ENCODE measurements at places on chromosomes 1 and 21.

DNA sequence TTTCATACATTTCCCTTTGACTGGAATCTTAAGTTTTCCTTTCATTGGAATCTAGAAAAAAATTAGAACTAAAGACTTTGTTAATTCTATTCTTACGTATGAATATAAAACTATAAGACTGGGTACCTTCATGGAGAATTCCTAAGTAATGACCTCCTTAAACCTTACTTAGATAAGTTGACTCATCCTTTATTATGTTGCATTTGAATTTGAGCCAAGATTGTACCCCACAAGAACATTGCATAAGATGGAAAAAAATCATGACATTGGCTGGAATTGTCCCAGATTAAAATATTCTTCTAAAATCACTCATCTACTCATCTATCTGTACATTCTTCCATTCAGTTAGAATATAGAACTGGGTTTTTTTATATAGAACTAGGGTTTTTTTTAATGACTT is 137.4 kb downstream of the C1orf21 start:
- no peak for DNase-seq

GRCh38 chr1:110242062-110242461 is 31.9 kb downstream of the KCNC4 start:
- no peak for DNase-seq

DNA sequence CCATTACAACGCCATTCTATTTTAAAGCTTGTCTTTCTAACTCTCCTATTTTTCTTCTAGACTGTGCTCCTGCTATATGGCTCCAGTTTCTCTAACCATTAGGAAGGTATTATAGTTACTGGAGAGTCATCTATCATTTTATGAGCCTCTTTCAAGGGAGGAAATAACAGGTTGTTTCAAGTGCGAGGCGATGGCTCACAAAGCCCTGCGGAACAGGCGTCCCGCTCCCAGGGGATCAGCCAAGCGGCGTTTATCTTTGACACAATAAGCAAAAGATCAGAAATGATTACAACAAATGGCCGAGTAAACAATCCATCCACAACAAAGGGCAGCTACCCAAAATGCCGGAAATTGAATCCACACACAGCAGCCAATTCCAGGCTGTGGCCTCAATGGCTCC is 249.5 kb upstream of the POU3F1 start:
- DNase-seq, result no peak

- no peak for DNase-seq
These were observed 80.3 kb downstream of the NME7 start for GRCh38 chr1:169287280-169287679.

GRCh38 chr1:95095833-95096217 is 21.3 kb upstream of the TLCD4 start:
- no peak for DNase-seq

DNA sequence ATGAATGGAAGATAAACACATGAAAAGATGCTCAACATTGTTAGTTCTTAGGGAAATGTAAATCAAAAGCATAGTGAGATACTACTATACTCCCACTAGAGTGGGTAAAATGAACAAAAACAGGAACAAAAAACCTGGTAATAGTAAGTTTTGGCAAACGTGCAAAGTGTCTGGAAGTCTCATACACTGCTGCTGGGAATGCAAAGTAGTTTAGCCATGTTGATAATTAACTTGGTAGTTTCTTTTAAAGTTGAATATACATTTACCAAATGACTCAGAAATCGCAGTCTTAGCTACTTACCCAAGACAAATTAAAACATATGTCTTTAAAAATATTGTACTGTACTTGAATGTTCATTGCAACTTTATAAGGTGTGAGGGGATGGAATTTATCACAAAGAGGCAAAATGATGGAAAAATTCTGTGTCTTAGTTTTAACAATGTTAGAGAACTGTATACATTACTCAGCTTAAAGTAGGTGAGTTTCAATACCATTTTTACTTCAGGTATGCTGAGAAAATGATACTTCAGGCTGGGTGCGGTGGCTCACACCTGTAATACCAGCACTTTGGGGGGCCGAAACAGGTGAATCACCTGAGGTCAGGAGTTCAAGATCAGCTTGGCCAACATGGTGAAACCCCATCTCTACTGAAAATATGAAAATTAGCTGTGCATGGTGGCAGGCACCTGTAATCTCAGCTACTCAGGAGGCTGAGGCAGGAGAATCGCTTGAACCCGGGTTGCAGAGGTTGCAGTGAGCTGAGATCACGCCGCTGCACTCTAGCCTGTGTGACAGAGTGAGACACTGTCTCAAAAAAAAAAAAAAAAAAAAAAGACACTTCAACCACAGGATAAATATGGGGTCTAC is 102.3 kb downstream of the PDE4B start:
- no peak for DNase-seq

GRCh38 chr1:23169727-23170335 is 1.2 kb upstream of the LUZP1 start:
- peak; percentile 57 for DNase-seq

DNA sequence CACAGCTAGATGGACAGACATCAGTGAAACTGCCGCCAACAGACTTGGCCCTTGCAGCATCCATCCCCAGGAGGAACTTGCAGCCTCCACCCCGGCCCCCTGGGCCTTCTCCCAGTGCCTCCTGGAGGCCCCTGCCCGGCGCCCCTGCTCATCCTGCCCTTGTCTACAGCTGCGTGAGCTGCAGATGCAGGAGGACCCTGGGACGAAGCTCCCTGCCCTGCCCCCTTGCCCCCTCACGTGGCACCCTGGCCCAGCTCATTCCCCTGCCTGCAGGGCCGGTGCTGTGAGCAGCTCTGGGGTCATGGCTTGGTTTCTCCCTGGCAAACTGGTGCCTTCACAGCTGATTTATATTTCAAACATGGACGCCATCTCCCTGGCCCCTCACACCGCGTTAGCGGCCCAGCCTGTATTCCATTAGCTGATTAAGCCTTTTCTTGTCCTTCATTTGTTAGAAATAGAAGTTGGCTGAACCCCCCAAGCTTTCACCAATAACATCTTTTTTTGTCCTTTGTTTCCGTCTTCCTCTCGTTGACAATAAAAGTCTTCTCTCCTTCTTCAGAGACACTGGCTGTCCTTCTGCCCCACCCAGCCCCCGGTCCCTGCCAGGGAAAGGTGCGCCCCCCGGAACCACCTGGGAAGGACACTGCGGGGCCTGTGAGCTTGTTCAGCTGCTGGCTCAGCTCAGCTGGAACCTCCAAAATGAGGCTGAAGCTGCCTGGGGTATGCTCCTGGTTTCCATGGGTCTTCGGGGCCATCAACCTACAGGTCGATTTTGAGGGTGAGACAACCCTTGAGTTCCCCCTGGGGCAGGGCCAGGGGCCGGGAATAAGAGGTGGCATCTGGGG is 34.0 kb upstream of the SLC19A1 start:
- no peak for DNase-seq

DNA sequence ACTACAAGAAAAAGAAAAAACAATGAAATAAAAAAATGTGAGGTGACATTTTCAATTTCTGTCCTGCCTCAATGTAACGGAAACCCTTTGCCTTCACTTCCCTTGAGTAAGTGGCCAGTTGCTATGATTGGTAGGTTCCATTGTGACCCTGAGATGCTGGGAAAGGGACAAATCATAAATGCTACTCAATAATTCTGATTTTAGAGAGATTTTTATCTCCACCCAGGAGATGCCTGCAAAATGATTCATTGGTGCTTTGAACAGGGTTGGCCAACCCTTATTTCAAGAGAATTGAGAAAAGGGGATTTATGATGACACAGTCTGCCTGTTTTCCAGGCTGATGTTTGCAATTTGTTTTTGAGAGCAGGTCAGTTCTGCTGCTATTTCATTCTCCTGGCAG is 22.5 kb downstream of the XCL1 start:
- no peak for DNase-seq

DNA sequence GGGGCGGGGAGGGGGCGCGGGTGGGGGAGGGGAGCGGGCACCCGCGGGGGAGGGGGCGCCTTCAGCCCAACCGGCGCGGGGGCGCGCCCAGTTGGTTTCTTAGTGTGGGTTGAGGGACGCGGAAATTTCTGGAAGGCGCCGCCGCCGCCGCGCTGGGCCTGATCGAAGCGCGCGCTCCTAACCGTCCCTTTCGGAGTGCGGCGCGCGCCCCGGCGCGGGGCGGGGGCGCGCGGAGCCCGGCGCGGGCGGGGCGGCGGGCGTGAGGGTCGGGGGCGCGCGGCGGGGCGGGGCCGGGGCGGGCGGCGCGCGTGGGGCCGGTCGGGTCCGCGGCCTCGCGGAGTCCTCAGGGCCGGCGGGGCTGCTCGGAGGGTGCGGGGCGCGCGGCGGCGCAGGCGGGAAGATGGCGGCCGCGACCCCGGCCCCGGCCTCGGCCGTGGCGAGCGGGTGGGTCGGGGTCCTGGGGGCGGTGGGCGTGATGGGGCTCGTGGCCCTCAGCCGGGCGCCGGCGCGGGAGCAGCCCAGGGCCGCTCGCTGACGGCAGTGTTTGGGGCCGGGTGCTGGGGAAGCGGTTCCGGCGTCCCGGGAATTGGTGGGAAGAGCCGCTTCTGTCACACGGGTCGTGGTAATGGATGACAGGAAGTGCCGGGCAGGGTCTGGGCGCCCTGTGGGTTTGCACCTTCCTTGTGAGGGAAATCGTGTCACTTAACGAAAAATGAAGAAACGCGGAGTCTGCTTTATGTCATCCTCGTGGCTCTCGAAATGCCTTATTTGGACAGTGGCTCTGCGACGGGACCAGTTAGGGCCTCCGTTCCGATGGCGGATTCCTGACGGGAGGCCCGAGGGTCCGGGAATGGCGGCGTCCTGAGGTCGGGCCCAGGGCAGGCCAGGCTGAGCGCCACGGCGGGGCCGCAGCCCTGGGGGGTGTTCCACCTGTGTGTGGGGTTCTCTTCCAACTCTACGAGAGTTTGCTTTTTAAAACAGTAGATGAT is 764 bp downstream of the PKNOX1 start:
- DNase-seq, result peak; percentile 52

DNA sequence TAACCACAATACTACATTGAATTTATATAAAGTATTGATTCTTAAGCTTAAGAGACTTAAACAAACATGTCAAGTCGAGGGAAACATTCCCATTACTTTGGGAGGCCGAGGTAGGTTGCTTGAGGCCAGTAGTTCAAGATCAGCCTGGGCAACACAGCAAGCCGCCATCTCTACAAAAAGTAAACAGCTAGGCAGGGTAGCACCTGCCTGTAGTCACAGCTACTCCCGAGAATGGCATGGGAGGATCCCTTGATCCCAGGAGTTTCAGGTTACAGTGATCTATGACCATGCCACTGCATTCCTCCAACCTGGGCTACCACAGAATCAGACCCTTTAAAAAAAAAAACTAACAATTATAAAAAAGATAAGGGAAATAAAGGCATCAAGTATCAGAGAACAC is 50.4 kb downstream of the EIF4G3 start:
- no peak for DNase-seq

DNA sequence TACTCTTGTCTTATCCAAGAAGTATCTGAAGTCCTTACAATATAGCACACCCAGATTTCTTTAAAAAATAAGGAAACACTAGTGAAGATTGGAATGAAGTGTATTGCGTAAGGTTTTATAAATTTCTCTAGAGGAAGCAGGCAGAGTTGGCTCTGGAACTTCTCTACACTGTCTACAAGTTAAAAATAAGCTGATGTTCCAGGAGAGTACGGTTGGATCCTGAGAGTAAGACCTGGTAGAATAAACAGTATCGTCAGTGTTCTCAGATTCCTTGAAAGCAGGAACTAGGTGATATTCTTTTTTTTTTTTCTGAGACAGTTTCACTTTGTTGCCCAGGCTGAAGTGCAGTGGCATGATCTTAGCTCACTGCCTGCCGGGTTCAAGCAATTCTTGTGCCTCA is 107.9 kb downstream of the USP25 start:
- DNase-seq, result no peak

GRCh38 chr1:155694167-155694566 is 5.3 kb downstream of the DAP3 start:
- no peak for DNase-seq

DNA sequence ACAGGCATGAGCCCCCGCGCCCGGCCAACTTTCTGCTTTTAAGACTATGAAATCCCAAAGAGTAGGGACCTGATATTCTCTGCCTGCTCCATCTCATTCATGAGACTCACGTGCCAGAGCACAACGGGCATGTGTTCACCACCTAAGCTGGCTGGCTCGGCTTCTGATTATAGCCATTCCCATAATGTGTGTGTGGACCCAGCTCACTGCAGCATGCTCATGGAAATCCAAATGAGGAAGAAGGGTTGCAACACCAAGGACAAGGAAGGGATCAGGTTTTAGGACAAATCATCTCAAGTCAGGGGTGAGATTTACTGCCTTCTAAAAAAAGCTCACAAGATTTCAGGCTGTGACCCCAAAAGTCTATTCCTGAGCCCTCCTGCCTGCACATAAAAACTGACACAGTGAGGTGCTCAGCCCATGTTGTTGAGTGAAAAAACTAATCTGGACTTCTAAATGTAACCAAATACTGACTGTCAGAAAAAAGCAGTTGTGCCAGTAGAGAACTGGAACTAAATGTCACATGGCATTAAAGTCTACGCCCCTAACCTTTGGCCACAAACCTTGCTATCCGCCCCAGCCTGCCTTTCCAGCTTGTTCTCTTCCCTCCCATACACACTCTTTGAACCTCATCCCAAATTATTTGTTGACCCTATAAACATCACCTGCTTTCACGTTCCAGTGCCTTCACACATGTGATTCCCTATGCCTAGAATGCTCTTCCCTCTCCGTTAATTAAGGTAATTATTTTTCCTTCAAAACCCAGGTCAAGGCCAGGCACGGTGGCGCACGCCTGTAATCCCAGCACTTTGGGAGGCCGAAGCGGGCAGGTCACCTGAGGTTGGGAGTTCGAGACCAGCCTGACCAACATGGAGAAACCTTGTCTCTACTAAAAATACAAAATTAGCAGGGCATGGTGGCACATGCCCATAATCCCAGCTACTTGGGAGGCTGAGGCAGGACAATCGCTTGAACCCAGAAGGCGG is 9.1 kb upstream of the COA7 start:
- DNase-seq, result no peak

DNA sequence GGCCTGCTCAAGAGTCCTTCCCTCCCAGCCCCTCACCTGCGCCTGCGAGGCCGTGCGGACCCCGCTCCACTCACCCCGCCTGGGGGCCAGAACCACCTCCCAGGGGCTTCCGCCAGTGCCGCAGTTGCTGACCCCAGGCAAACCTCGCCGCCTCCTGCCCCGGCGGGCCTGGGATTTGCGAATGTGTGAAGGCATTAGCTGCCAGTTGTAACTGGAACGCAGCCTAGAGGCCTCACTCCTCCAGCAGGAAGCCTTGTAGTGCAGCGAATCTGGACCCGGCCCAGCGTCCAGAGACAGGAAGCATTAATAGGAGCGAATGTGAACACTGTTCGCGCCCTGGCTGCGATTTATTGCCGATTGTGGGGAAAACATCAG is 140.9 kb upstream of the ARHGEF16 start:
- DNase-seq, result peak; percentile 19

- DNase-seq, result no peak
These were observed 78.2 kb downstream of the NFIA start for GRCh38 chr1:61160526-61160925.
